ENCODE measurements at places on chromosomes 2 and 18.
A peak's percentile ranks its signal among the peaks of the same experiment; 100 is the strongest.

DNA sequence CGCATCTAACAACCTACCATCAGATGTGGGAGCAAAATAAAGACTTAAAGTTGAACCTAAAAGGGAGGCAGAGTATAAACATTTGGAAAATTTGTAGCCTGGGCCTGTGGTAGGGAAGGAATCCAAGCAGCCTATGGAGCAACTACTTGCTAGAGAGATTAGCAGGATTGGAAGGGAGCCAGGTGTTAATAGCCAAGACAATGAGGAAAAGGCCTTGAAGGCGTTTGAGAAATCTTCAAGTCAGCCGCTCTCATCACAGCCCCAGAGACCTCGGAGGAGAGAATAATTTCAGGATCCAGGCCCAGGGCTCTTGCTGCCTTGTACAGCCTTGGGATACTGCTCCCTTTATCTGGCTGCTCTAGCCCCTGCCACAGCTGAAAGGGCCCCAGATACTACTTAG is 219.7 kb downstream of the THSD7B start:
- no peak for DNase-seq

DNA sequence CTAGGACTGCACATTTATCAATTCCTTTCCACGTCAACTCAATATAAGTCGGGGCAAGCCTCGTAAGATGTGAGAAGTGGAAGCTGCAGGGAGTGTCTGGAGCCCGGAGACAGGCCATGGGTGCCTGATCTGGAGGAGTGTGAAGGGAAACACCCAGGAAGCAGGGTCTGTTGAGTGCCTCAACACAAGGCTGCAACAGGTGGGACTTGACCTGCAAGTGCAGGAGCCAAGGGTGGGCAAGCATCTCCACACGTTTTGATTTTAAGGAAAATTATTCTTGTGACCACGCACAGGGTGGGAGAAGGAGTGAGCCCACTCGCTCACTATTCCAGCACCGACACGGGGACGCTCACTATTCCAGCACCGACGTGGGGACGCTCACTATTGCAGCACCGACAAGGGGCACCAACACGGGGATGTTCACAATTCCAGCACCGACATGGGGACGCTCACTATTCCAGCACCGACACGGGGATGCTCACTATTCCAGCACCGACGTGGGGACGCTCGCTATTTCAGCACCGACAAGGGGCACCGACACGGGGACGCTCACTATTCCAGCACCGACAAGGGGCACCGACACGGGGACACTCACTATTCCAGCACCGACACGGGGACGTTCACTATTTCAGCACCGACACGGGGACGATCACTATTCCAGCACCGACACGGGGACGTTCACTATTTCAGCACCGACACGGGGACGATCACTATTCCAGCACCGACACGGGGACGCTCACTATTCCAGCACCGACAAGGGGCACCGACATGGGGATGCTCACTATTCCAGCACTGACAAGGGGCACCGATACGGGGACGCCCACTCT is 197.3 kb downstream of the EIPR1 start:
- DNase-seq: peak; percentile 36

GRCh38 chr2:240999873-241000541 is 1.6 kb downstream of the SNED1 start:
- DNase-seq: no peak

DNA sequence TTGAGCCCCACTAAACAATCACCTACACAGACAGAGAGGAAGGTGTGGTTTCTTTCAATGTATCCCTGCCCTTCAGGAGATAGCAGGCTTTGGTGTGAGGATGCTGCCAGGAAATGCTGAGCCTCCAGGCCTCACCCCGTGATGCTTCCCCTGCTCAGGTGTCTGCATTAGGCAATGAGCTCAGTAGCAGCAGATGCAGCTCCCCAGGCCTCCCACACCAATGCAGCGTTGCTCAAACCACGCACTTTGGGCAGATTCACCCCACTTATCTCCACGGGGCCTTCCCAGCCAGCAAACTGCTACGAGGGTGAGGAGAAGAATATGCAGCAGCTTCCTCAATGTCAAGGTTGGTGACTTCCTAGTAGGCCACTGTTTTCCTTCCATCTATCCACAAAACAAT is 229.3 kb upstream of the PXDN start:
- DNase-seq: no peak

GRCh38 chr18:2597639-2598038 is 26.3 kb downstream of the NDC80 start:
- no peak for DNase-seq

All from femur (tissue), 1 donor.